Right hindlimb (tissue), 1 donor: ENCODE measurements at places on chromosomes 7 and 10.

- DNase-seq: no peak
Measured at GRCh38 chr7:117132321-117133120, 179.2 kb downstream of the ST7 start.

GRCh38 chr10:72426986-72427385, 72.3 kb upstream of the DNAJB12 start:
- peak; percentile 53 for DNase-seq

DNA sequence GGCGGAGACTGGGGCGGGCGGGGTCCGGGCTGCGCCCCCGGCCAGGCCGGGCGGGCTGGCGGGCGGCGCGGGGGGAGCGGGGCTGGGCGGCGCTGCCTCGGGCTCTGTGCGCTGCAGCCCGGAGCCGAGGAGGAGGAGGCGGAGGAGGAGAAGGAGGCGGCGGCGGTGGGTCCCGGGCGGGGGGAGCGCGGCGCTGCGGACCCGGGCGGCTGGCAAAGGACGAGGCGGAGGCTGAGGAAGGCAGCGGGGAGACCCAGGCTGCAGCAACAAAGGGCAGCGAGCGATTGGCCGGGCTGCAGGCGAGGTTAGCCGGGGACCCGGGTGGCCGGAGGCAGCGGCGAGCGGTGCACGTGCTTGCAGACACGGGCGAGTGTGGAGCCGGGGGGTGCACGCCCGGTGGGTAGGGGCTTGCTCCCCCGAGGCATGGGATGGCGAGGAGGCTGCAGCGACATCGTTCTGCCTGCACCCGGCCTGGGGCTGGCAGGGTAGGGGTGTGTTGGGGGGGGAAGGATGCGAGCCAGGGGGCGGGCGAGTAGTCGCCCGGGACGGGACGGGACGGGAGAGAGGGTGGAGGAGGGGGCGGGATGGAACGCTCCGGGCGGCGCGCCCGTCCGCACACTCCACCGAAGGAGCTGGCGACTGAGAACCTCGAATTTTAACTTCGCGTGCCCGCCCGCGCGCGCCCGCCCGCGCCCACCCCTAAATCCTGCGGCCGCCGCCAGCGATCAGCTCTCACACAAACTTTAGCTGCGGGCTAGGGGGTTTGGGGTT, 844 bp upstream of the KAT6B start:
- peak; percentile 83 for DNase-seq

DNA sequence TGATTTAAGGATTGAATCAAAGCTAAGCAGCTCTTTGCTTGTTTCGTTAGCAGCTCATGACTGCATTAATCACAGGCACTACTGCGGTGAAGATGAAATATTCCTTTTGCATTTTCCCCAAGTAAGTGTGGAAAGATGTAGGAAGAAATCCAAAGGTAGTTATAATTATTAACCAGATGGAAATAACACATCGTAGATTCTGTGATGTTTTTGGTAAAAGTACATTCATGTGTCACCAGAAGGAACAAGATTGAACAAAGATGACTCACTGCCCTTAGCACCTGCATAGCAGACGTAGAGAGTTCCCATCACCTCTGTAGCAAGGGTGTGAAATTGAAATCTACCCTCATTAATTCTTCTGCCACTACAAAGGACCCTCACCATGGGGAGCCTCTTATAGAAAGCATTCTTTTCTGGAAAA, 37.1 kb downstream of the SMURF1 start:
- no peak for DNase-seq

DNA sequence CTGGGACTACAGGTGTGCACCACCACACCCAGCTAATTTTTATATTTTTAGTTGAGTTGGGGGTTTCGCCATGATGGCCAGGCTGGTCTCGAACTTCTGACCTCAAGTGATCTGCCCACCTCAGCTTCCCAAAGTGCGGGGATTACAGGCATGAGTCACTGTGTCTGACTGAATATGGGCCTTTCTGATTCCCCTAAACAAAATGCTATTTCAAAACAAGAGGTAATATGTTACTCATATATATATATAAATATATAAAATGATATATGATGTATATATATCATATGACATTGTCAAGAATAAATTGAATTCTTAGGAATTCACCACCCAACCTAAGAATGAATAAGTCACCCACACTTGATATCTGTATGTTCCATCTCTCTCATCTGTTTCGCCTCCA, 12.8 kb upstream of the TIAL1 start:
- no peak for DNase-seq

- no peak for DNase-seq
Measured at GRCh38 chr7:44967571-44968446, 11.0 kb downstream of the MYO1G start.
